ENCODE measurements at places on chromosomes 7 and 10. TPM values are rescaled to one million over a fixed set of nuclear protein-coding genes. Genes with fewer than 3 reads are reported as not detected.

Gene COL26A1
- polyA plus RNA-seq, result 34.7 TPM

Gene KCND2
- polyA plus RNA-seq, result 1.2 TPM

Gene VWDE
- polyA plus RNA-seq, result 5.3 TPM

Gene ELFN1
- polyA plus RNA-seq, result 14.8 TPM

Gene CCDC172
- not detected for polyA plus RNA-seq

Gene FRAT1
- polyA plus RNA-seq, result 3.4 TPM

Gene MMP21
- polyA plus RNA-seq, result 0.17 TPM

Gene GALNT11
- polyA plus RNA-seq, result 103 TPM

Gene CYP3A7
- 0.30 TPM for polyA plus RNA-seq

Gene OR2A42
- 0.98 TPM for polyA plus RNA-seq

Gene FBXO24
- 1.7 TPM for polyA plus RNA-seq

Gene C7orf33
- polyA plus RNA-seq, result not detected

Gene EVX1
- 0.09 TPM for polyA plus RNA-seq

Gene AGAP4
- 30.3 TPM for polyA plus RNA-seq

Gene PON3
- 2.5 TPM for polyA plus RNA-seq

Gene PKD2L1
- 0.09 TPM for polyA plus RNA-seq

Gene DDIT4
- 80.7 TPM for polyA plus RNA-seq

Gene WEE2
- 0.33 TPM for polyA plus RNA-seq

Gene FKBP6
- polyA plus RNA-seq, result 0.70 TPM

Gene CDC123
- polyA plus RNA-seq, result 141 TPM

Gene HMX2
- polyA plus RNA-seq, result 1.5 TPM

Gene ADCYAP1R1
- 0.74 TPM for polyA plus RNA-seq

Gene ADCY1
- polyA plus RNA-seq, result 3.6 TPM

Gene WNT8B
- 0.92 TPM for polyA plus RNA-seq

Gene MOSPD3
- polyA plus RNA-seq, result 31.9 TPM

Gene GRM3
- polyA plus RNA-seq, result 0.17 TPM

Gene PON1
- polyA plus RNA-seq, result 3.6 TPM

Gene GPR26
- polyA plus RNA-seq, result 0.03 TPM

Gene SUN3
- polyA plus RNA-seq, result 0.58 TPM

Gene VWC2
- 1.0 TPM for polyA plus RNA-seq

Gene LDB3
- 1.2 TPM for polyA plus RNA-seq

Gene EPDR1
- 17.4 TPM for polyA plus RNA-seq

Gene INHBA
- 3.1 TPM for polyA plus RNA-seq

Gene GBX1
- not detected for polyA plus RNA-seq

Gene EZH2
- polyA plus RNA-seq, result 44.6 TPM

Gene SFMBT2
- 7.9 TPM for polyA plus RNA-seq

Measured in renal cortex interstitium (tissue), 15 donors.